ENCODE measurements at places on chromosomes 13 and 19.

GRCh38 chr19:12140545-12141404 lies 625 bp upstream of the ZNF20 start:
- H3K27me3 ChIP-seq = no peaks in the 10 kb centered on the region
- peaks cover 34% of the 10 kb centered on the region for H3K36me3 ChIP-seq
- peaks cover 17% of the 10 kb centered on the region for H3K4me1 ChIP-seq
- DNase-seq = peak; percentile 84

GRCh38 chr13:28128926-28129325 lies 9.4 kb upstream of the PAN3 start:
- no peaks in the 10 kb centered on the region for H3K4me1 ChIP-seq
- H3K27me3 ChIP-seq = no peaks in the 10 kb centered on the region
- H3K36me3 ChIP-seq = no peaks in the 10 kb centered on the region
- no peak overlapping the region for H3K4me3 ChIP-seq

GRCh38 chr13:35914662-35915061 lies 216.5 kb downstream of the DCLK1 start:
- no peak overlapping the region for H3K4me3 ChIP-seq
- no peak for DNase-seq
- peaks cover 11% of the 10 kb centered on the region for H3K4me1 ChIP-seq
- H3K27me3 ChIP-seq = no peaks in the 10 kb centered on the region
- H3K36me3 ChIP-seq = no peaks in the 10 kb centered on the region

GRCh38 chr13:30585748-30586262 lies 31.9 kb upstream of the USPL1 start:
- H3K4me3 ChIP-seq = no peak overlapping the region
- H3K27me3 ChIP-seq = no peaks in the 10 kb centered on the region
- no peak for DNase-seq

GRCh38 chr19:31499281-31500196 lies 150.3 kb upstream of the TSHZ3 start:
- H3K27me3 ChIP-seq = no peaks in the 10 kb centered on the region
- no peak for DNase-seq
- no peak overlapping the region for H3K4me3 ChIP-seq
- H3K27ac ChIP-seq = no peak overlapping the region

DNA sequence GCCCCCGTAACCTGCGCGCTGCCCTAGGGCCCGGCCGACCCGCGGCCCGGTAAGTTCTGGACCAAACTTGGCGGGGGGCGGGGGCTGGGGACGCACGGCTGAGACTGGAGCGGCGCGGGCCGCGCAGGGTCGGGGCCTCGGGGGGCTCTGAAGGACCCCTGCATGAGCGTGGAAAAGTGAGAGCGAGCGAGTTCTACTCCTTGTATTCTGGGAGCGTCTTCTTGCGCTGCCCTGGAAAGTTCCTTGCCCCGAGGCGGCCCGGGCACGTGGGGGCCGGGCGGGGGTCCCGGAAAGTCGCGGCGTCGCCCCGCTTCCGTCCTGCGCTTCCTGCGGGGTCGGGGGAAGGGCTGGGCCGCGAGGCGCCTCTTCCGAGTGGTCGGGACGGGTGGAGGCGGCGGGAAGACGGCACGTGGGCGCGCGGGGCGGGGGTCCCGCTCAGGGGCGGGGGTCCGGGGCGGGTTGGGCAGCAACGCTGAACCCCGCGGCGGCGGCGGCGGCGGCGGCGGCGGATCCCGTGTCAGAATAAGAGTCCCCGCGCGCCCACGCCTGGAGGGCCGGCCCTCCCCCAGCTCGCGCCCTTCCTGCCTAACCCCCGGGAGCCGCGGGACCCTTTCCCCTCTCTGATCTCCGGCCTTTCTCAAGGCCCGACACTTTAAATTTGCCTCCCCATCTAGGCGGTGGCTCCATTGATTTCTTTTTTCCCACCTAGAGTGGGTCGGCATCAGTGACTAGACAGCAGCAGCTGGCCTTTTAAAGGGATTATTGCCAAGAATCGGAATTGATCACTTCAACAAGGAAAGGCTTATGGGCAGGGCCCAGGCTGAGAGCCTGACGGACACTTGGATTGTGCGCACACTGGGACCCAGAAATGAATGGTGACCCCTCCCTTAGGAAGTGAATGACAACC lies 749 bp downstream of the GATAD2A start:
- peak; percentile 74 for DNase-seq
- H3K36me3 ChIP-seq = no peaks in the 10 kb centered on the region
- H3K4me1 ChIP-seq = peaks cover 34% of the 10 kb centered on the region
- H3K27me3 ChIP-seq = no peaks in the 10 kb centered on the region

DNA sequence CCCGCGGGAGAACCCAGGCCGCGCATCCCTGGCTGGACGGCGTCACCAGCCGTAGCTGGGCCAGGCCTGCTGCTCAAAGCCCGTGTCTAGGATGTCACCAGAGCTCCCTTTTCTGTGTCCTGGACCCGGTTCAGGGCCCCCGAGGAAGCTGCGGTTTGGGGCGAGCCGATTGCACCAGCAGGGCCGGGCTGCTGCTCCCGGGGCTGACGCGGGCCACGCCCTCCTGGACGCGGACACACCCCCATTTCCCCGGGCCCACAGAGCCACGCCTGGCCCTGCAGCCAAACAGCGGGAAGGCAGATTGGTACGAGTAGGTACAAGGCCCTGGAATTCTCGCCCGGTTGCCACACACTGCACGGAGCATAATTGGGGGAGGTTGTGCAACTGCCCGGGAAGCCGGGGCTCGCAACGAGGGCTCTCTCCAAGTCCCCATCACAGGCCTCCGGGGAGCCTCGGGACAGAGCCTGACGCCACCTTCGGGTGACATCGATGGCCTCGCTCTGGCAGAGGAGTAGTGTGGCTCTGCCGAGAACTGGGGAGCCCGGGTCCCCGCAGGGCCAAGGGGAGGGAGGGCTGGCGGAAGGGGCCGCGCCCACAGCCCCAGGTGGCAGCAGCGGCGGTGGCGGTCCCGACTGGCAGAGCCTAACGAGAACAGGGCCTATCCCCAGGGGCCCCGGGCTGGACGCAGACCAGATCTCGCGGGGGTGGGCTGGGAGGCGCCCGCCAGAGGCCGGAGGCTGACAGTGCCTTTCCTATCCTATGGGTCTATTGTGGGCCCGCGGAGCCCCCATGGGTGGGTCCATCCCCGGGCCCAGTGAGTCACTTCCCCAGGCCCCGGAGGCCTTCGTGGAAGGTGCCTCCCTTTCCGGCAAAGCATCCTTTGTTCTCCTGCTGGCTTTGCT lies 23.5 kb downstream of the KCTD15 start:
- H3K27ac ChIP-seq = peak overlapping the region; percentile 84
- no peaks in the 10 kb centered on the region for H3K27me3 ChIP-seq
- H3K4me3 ChIP-seq = peak overlapping the region; percentile 49
- no peaks in the 10 kb centered on the region for H3K36me3 ChIP-seq
- H3K4me1 ChIP-seq = no peaks in the 10 kb centered on the region

DNA sequence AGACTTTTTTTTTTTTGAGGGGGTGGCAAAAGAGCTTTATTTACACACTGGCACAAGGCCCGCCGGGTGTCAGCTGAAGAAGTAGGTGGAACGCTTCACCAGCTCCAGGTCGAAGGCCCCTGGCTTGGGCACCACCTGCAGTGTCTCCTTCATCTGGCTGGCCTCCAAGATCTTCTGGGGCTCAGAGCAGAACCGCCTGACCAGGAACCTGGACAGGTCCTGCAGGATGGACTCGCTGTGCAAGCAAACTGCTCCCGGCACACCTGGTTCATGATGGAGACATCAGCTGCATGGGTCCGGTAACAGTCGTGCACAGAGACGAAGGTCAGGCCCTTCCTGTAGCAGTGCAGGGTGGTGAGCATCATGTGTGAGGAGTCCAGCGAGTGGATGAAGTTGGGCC lies 4.4 kb upstream of the CYP4F2 start:
- H3K27me3 ChIP-seq = peaks cover 34% of the 10 kb centered on the region
- H3K4me3 ChIP-seq = no peak overlapping the region
- H3K36me3 ChIP-seq = no peaks in the 10 kb centered on the region
- no peak overlapping the region for H3K27ac ChIP-seq
- no peak for DNase-seq

GRCh38 chr13:106491928-106492587 lies 43.4 kb downstream of the EFNB2 start:
- H3K4me1 ChIP-seq = no peaks in the 10 kb centered on the region
- no peaks in the 10 kb centered on the region for H3K27me3 ChIP-seq
- peaks cover 21% of the 10 kb centered on the region for H3K36me3 ChIP-seq
- no peak overlapping the region for H3K4me3 ChIP-seq
- no peak for DNase-seq
- H3K27ac ChIP-seq = no peak overlapping the region

DNA sequence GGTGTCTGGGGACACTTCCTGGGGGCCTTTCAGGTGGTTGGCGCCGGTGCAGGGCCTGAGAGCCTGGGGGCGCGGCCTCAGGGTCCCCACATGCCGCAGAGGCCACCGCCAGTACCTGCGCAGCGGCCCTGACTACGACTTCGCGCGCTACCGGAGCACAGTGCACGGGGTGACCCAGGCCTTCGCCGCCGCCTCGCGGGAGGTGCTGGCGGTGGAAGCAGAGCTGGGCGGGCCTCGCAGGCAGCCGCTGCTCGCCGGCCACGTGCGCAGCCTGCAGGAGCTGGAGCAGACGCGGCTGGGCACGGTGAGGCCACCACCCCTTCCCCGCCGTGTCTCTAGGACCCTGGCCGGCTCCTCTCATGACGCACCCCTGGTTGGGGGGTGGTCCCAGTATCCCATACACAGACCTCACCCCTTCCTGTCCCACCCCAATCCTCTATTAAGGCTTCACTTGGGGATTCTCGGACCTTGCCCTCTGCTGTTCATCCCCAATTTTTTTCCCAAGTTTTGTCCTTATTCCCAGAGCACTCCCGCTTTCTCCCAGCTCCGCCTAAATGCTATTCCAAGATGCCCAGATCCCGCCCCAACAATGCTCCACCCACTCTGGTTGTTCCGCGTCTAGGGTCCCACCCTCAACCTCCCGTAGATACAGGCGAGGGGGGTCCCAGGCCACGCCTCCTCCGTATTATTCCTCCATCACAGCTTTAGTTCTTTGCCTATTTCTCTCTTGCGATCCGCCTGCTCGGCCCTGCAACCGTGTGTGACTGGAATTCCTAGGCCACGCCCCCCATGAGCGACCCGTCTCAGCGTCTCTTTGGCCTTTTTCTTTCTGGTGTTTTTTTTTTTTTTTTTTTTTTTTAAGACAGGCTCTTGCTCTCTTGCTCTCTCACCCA lies 1.0 kb downstream of the REX1BD start:
- H3K36me3 ChIP-seq = no peaks in the 10 kb centered on the region
- no peaks in the 10 kb centered on the region for H3K27me3 ChIP-seq
- H3K27ac ChIP-seq = peak overlapping the region; percentile 84
- H3K4me3 ChIP-seq = peak overlapping the region; percentile 75
- DNase-seq = peak; percentile 88
- H3K4me1 ChIP-seq = peaks cover 20% of the 10 kb centered on the region

DNA sequence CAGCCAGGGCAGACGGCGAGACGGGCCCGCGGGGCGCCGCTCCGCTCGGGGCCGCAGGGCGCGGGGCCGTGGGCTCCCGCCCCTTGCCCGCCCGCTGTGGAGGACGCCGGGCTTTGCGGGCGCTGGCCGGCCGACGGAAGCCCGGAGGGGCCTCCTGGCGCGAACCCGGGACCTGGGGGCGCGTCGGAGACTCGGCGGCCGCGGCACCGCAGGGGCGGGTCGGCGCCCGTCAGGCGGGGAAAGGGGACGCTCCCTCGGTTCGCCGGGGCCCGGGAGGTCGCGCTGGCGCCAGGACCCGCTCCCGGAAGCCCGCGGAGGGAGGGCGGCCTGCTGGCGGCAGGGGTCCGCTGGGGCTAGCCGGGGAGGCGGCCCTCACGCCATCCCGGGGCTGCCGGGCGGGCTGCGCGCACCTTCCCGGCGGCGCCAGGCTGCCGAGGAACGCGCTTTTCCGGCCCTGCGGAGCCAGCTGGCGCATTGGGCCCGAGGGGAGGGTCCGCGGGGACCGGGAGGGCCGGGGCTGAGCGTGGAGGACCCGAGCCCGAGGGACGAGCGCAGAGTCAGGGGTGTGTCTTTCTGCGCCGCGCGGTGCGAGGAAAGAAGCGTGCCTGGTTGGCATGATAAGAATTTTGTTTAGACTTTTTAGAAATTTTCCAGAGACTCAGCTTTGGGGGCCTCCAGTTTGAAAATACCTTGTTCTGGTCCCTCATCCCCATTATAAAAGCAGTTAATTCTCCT lies 511 bp downstream of the GARRE1 start:
- H3K4me1 ChIP-seq = no peaks in the 10 kb centered on the region
- peak overlapping the region; percentile 96 for H3K27ac ChIP-seq
- H3K4me3 ChIP-seq = peak overlapping the region; percentile 89
- no peaks in the 10 kb centered on the region for H3K27me3 ChIP-seq
- H3K36me3 ChIP-seq = no peaks in the 10 kb centered on the region
- DNase-seq = no peak

- no peaks in the 10 kb centered on the region for H3K4me1 ChIP-seq
- H3K27ac ChIP-seq = no peak overlapping the region
These were observed 41.7 kb downstream of the XPO4 start for GRCh38 chr13:20860844-20861243.

- no peak overlapping the region for H3K27ac ChIP-seq
- H3K4me3 ChIP-seq = no peak overlapping the region
- no peaks in the 10 kb centered on the region for H3K27me3 ChIP-seq
- H3K4me1 ChIP-seq = no peaks in the 10 kb centered on the region
These were observed 135.2 kb downstream of the EFNB2 start for GRCh38 chr13:106400289-106400688.

DNA sequence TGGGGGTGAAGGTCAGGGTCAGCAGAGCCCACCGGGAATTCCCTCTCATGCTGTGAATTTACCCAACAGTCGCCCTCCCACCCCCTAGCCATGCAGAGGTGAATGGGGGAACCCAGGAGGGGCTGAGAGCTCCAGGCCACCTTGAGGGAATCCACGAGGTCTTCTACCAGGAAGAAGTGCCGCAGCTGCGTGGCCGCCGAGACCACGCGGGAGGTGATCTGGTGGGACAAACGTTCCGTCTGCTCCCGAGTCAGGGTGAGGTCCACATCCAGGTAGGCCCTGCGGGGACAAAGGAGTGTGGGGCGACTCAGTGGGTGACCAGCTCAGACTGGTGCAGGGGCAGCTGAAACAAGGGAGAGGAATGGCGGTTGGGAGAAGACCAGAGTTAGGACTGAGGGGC lies 8.1 kb downstream of the RTN2 start:
- H3K4me3 ChIP-seq = no peak overlapping the region
- no peak overlapping the region for H3K27ac ChIP-seq
- no peaks in the 10 kb centered on the region for H3K36me3 ChIP-seq
- H3K4me1 ChIP-seq = no peaks in the 10 kb centered on the region

DNA sequence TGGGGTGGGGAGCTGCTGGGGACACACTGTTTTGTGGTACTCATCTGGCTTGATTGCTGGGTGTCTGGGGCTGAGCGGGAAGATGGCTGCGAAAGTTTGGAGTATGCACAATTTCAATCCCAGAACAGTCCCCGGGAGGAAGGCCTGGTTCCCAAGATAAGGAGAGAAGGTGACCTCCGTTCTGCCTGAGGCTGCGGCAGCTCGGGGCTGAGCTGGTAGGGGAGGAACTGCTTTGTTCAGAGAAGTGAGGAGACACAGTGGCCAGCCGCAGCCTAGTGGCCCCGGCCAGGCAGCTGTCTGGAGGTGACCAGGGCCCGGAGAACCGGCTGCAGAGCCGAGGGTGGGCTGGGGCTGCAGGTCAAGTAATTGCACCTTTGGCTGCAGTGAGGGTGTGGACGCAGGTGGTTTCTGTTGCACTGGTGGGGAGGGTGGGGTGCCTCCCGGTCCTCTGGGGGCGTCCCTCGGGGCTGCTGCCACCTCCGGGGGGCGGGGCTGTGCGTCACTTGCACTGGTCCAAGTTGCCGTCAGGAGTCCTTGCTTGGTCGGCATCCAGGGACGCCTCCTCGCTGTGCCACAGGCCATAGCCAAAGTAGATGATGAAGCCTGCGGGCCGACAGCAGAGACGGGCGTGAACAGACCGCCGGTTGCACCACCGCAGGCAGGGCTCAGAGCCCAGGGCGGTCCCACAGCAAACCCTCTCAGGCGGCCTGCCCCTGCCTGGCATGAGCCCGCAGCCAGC lies 81.3 kb downstream of the SLC7A1 start:
- no peaks in the 10 kb centered on the region for H3K4me1 ChIP-seq
- H3K27me3 ChIP-seq = no peaks in the 10 kb centered on the region
- no peak overlapping the region for H3K4me3 ChIP-seq

GRCh38 chr13:88068316-88068715 lies 397.1 kb downstream of the SLITRK5 start:
- DNase-seq = no peak
- H3K27me3 ChIP-seq = no peaks in the 10 kb centered on the region
- no peak overlapping the region for H3K4me3 ChIP-seq
- no peaks in the 10 kb centered on the region for H3K36me3 ChIP-seq
